ENCODE measurements at places on chromosomes 7 and 10. TPM values are rescaled to one million over a fixed set of nuclear protein-coding genes. Genes with fewer than 3 reads are reported as not detected.

- no peak for DNase-seq
These were observed 57.9 kb downstream of the MKX start for GRCh38 chr10:27687743-27688142.

- DNase-seq: no peak
These were observed 104.3 kb downstream of the KIAA1217 start for GRCh38 chr10:24313283-24313682.

DNA sequence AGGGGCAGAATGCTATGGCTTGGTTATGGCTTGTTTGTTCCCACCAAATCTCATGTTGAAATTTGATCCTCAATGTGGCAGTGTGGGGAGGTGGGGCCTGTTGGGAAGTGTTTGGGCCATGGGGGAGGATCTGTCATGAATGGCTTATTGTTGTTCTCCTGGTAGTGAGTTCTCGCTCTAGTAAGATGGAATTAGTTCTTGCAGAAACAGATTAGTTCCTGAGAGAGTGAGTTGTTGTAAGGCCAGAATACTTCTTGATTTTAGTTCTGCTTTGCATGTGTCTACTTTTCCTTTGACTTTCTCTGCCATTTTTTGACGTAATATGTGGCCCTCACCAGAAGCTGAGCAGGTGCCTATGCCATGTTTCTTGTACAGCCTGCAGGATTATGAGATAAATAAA is 188.2 kb downstream of the KIF20B start:
- no peak for DNase-seq

GRCh38 chr10:110898391-110898790 is 20.6 kb downstream of the BBIP1 start:
- no peak for DNase-seq

- peak; percentile 28 for DNase-seq
These were observed 69.3 kb downstream of the AVL9 start for GRCh38 chr7:32564542-32564941.

DNA sequence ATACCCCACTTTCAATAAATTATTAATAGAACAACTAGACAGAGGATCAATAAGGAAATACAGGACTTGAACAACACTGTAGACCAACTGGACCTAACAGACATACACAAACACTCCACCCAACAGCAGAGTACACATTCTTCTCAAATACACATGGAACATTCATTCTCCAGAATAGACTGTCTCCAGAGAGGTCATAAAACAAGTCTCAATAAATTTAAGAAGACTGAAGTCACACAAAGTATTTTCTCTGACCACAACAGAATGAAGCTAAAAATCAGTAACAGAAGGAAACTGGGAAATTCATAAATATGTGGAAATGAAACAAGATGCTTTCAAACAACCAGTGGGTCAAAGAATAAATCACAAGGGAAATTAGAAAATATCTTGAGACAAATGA is 119.8 kb downstream of the SMURF1 start:
- DNase-seq: no peak

GRCh38 chr10:110865809-110866482 is 5.8 kb upstream of the PDCD4 start:
- DNase-seq: no peak

DNA sequence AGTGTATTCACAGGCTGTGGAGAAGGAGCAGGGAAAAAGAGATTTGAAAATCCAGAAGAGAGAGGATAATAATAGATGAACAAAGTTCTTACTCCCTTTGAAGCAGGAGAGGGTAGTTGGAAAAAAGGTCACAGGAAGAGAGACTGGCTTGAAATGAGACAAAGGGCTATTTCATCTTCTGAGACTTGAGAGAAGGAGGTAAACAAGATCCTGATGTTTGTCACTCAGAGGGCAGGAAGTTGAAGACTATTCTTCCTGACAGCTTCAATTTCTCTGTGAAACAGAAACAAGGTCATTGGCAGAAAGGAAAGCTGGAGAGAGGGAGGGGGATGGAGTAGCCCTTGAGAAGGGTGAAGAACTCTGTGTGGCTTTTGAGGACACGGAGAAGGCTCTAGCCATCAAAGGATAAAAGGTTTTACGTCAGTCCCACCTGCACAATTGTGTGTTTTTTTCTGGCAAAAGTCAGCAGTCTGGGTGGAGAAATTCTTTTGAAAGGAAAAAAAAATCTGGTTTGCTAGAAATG is 216.1 kb upstream of the STEAP4 start:
- no peak for DNase-seq

DNA sequence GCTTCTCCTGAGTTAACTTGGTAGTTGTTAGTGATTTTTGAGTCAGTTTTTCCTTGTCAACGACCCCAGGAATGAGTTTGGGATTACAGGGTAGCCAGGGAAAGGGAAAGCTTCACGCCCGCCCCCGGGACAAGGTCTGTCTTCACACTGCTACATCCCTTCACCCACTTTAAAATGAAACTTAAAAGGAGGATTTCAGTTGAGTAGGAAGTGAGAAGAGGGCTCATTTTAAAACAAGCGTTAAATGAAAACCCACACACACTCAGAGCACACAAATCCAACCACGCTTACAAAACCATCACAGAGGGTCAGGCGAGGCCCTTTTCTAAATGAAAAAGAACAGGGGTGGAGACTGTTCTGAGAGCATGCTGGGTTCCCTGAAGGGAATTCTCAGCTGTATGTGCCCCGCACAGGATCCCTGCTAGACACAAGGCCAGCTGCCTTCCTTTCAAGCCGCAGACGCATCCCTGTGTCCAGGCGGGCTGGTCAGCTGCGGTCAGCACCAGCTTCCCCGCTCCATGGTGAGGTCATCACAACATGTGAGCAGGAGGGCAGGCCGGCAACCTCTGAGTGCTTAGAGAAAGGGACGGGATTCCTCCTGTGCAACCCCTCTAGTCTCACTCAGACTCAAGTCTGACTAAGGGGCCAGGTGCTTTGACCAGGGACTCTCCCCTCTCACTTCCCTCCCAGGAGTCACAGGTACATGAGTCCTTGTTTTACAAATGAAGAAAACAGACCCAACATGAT is 111.8 kb downstream of the EGFR start:
- no peak for DNase-seq

DNA sequence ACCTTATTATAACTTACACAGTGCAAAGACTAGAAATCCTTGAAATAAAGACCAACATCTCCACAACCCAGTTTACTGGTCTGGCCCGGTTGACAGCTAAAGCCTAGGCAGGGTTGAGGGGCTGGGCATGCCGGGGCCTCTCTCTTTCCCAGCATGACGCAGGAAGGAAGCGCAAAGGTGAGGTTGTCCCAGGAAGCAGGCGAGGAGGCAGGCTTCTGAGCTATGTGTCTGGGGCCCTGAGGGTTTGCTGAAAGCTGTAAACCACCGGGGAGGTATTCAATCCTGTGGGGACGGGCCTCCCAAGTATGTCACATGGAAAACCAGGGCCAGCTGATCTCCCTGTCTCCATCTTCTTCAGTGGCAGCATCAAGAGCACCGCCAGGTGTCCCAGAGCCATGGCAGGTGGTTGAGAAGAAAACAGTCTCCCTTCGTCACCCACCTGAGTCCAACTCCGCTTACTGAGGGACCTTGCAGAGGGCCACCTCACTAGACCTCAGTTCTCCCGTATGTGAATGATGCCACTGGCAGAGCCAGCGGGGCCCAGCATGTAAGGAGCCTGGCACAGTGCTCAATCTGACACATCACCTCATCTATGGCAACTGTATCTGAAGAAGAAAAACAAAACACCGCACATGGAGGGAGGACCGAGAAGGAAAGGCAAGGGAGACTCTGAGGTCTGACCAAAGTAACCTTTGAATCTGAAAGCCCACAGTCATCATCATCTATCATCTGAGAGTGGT is 49.5 kb downstream of the FAM53B start:
- DNase-seq: no peak

DNA sequence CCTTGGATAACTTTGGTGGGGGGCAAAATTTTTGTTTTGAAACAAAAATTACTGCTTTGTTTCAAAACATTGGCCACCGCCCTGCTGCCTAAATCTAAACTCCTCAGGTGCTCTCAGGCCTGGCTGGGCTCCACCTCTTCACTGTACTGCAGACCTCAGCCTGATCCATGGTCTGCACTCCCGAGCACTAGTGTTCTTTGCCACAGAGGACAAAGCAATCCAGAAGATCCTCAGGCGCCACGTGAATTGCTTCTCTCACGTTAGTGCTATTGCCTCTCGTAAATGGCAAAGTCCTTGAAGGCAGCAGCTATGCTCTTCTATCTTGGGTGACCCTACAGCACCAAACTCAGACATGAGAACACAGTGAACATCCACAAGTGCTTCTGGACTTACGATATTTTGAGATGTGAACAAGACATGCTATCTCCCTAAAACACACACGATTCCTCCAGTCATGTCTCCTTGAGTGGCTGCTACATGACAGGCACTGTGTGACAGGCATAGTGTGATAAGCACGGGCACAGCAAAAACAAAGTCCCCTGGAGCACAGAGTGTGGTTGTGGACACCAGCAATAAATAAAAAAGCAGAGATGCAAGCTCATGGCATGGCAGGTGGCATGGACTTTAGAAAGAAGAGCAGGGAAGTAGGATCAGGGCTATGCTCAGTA is 582.1 kb upstream of the DPP6 start:
- DNase-seq: no peak

- peak; percentile 87 for DNase-seq
These were observed 48.7 kb upstream of the FXYD4 start for GRCh38 chr10:43322769-43323168.

DNA sequence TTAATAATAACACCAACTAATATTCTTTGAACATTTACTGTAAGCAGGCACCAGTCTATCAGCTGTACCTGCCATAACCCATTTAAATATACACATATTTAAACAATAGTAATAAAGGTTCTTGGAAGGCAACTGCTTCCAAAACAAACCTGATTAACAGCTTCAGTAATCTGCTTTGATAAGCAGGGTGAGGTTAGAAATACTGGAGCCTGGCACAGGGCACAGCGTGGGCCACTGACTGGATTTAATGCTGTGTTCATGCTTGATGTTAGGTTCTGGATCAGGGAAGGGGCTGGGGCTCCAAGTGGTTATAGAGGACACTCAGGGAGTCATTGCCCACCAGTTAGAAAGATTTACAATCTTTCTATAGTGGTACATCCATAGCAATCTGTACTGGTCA is 10.9 kb upstream of the C10orf120 start:
- no peak for DNase-seq

DNA sequence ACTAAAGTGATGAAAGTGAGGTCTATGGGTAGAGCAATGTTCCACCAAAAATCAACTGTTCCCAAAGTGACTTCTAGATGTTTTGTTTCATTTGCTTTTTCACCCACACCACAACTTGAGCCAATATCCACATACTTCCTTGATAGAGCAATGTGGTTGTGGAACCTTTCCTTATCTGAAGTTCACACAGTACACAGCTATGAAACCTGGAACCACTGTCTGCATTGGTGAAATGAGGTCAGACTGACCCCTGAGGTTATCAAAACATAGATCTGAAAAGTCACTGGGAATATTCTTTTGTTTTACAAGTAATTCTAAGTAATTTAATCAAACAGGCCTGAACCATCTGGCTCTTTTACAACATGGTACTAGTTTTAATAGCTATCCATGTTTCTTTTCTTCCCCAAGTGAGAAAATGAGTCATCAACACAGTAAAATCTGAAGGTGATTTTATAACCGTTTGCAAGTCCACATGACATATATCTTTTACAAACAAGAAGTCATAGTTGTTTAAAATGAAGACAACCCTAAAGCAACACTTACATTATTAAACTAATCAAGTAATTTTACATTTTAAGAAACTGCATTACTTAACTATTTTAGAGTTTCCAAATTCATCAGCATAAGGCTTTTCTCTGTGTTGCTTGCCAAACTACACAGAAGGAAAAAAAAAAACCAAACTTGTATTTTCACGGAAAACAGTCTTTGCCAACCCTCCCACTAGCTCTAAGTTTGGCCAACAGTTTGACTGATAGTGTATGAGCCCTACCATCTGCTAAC is 80.3 kb downstream of the LRRC17 start:
- peak; percentile 31 for DNase-seq

DNA sequence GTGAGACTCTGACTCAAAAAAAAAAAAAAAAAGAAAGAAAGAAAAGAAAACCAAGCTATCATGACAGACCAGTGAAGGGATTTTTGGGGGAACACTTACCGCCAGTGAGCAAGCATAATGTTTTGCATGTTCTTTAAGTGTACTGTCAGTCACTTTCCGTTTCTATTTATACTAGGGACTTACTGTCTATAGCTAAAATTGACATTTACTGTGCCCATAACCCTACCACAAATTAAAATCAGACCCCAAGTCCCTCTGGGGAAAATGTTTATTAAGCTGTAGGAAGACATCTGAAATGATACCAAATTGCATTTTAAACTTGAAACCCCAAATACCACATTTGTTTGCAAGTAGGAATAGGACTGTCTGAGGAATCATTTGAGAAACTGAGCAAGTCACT is 252.8 kb downstream of the TRIL start:
- DNase-seq: no peak

- no peak for DNase-seq
These were observed 20.5 kb upstream of the FZD1 start for GRCh38 chr7:91243591-91244301.

- no peak for DNase-seq
These were observed 361.8 kb upstream of the MGMT start for GRCh38 chr10:129105266-129105665.

DNA sequence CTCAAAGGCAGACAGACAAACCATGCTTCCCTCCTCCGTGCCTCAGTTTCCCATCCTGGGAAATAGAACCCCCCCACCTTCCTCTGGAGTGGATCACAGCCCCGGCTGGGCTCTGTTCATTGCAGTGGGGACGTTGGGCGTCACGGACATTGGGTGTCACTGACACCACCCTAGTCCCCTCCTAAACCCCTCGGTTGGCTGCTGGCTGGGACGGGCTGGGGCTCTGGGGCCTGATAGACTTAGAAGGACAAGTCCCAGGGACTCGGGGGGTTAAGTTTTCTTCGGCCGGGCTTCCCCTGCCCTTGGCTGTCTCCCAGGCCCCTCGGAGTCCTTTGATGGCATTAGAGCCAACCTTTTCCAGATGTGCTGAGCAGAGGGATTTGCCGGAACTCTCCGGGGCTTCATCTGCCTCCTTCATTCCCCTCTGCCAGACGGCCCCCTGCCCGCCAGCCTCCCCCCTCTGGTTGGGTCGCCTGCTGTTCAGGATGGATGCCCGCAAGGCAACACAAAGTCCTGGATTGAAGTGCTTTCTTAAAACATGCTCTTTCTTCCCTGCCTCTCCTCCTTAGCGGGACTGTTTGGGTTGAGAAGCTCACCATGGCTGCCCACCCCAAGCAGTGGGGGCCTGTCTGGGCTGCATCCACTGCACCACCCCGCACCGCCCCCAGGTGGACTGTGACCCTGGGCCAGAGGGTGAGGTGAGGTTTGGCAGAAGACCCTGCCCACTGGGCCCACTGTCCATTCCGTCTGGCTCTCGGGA is 73.0 kb downstream of the COL26A1 start:
- DNase-seq: no peak

PIK3AP1 gene
- 4.7 TPM for polyA plus RNA-seq

DIP2C gene
- 23.4 TPM for polyA plus RNA-seq

SFTPA1 gene
- 0.18 TPM for polyA plus RNA-seq

MYH16 gene
- 0.01 TPM for polyA plus RNA-seq

TRIM50 gene
- 0.23 TPM for polyA plus RNA-seq

CHST3 gene
- 19.4 TPM for polyA plus RNA-seq

SEMA3D gene
- polyA plus RNA-seq: 46.1 TPM

GJD4 gene
- polyA plus RNA-seq: 0.17 TPM

PLCE1 gene
- polyA plus RNA-seq: 29.9 TPM

FLNC gene
- polyA plus RNA-seq: 23.6 TPM

STAM gene
- 30.5 TPM for polyA plus RNA-seq

SFRP4 gene
- 3.4 TPM for polyA plus RNA-seq

STK31 gene
- 0.72 TPM for polyA plus RNA-seq

KLLN gene
- polyA plus RNA-seq: 1.5 TPM

ABCC2 gene
- 11.0 TPM for polyA plus RNA-seq

Data from renal cortex interstitium (tissue), 15 donors.